CD4-positive, alpha-beta T cell treated with Interleukin-6 at 100 ng/mL for 8 hours (primary cell): ENCODE measurements at places on chromosomes 5 and 9.

- DNase-seq, result peak; percentile 24
Observed at GRCh38 chr5:79025054-79025472, 40.0 kb upstream of the ARSB start.

GRCh38 chr5:51558682-51559081 lies 175.4 kb downstream of the ISL1 start:
- DNase-seq, result no peak

GRCh38 chr5:109826426-109826825 lies 136.7 kb downstream of the MAN2A1 start:
- no peak for DNase-seq

DNA sequence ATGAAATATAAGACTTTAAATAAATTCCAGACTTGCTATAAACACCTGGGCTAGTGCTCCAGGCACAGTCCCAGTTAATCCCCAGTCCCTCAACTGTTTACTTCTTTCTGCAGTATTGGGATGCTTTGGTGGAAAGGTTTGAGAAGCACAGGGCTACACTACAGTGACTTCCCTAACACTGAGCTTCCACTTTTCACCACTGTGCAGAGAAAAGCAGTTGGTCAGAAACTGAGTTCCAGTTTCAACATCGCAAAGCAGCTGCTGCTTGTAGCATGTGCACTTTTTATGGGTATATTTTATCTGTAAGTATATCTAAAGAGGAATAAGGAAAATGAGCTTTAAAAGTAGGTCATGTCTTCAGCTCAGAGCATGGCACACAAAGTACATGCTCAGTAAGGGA lies 339.7 kb downstream of the NTRK2 start:
- no peak for DNase-seq

DNA sequence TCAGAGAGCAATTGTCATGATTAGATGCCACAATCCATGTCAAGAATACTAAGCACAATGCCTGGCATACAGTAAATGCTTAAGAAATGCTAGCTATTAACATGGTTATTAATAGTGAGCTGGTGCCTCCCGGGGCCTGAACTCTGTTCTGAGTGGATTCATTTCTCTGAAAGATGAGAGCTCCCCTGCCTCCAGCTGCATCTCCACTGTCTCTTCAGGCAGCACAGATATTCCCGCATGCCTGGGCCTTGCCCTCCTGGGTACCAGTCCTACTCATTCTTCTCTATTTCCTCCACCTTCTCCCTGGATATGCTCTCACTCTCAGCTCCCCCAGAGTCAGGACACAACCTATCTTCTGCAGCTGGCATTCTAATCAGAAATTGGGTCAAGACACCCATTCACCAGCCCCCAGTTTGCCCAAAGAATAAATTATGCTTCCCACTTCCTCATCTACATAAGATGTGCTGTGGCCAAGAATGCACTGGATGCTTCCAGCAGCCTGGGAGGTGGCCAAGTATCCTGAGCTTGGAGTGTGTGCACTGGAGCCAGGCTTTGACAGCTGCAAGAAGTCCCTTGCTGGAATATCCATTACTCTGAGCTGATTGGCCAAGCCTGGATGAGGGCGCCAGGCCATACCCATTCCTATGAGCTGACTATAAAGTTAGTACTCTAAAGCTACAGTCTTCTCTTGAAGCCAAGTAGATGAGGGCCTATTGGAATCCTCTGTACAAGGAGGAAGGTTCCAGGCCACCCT lies 669.0 kb downstream of the ACTL7B start:
- DNase-seq, result no peak

- DNase-seq, result no peak
Observed at GRCh38 chr5:74546796-74547195, 93.7 kb downstream of the ENC1 start.

- no peak for DNase-seq
Observed at GRCh38 chr9:9754186-9754585, 858.6 kb downstream of the PTPRD start.

DNA sequence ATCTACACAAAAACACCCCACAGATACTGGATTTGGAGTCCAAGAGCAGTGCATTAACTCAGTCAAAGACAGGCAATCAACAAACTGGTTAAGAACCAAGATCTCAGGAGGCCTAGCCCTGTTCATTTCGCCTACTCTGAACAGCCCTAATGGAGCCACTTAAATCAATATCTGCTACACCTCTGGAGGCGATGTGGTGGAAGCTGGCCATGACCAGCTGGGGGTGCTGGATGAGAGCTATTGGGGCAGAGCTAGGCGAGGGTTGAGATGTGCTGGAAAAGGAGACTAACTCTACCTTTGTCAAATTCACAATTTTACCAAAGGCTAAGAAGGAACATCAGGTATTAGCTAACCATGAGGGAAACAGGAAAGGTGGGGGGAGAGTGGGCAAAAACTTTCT lies 23.3 kb upstream of the ARSB start:
- DNase-seq, result no peak

DNA sequence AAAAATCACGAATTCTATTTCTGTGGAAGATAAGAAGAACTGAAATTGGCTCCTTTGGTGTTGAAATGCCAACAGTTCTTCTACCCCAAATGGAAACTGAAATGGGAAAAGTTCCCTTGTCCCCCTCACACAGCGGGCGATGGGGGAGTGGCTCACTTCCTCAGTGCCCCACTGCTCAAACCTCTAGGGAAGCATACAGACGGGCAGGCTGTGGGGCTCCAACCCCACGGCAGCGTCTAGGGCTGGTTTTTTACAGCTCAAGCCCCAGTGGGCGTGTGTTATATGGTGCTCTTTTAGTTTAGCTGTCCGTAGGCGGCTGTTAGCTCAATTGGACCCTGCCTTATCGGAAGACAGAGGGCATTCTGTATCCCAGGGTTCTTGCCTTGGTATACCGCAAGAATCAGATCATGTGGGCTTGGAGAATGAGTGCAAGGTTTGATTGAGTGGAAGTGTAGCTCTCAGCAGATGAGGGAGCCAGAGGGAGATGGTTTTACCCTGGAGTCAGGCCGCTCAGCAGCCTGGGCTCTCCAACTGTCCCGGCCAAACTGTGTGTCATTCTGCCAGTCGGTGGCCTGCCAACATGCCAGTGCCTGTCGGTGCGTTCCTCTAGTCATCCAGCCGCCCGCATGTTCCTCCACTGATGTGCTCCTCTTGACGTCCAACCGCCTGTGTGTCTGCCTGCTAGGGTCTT lies 166.3 kb upstream of the ZNF608 start:
- DNase-seq, result no peak

DNA sequence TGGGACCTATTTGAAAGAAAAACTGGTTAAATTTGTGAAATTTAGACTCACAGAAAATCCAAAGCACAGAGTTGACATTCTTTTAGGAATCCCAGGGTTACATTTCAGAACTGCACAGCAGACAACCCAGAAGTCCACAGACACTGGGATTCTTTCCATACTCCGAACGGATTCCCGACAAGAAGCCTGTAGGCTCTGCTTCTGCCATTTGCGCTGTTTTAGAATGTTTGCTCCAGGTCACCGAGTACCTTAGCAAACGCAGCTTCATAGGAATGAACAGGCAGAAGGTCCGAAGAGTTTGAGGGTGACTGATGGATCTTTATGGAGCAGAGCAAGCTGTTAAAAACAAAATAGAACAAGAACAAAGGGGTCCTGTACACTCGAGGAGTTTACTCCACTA lies 84.5 kb upstream of the NFIB start:
- DNase-seq, result no peak

GRCh38 chr9:77977210-77977611 lies 54.4 kb downstream of the GNAQ start:
- peak; percentile 56 for DNase-seq

DNA sequence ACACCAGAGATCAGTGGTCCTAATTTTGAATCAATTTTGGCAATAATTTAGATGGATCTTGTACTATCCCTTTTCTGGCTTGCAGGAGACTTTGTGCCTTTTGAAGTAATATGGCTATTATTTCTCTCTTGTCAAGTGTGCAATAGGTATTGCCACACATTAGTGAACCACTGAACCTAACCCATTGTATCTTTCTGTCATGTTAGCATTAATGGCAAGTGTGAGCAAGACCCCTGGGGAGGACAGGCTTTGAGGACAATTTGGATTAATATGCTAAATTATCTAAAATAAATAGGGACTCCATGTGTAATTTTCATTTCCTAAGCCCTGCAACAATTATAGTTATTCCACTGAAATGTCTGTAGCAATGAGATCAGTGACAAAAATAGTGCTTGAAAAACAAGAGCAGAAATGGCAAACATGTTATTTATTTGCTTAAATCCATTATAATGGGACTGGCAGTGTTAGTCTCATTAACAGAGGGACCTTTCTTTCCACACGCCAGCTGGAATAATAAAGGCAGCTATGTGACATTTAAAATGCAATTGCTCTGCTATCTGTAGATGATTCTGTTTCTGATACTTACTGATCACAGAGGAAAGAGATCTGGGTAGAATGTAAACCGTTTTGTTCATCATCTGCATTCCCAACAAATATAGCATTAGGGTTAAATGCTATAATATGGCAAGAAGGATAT lies 753.3 kb upstream of the ZNF608 start:
- no peak for DNase-seq

DNA sequence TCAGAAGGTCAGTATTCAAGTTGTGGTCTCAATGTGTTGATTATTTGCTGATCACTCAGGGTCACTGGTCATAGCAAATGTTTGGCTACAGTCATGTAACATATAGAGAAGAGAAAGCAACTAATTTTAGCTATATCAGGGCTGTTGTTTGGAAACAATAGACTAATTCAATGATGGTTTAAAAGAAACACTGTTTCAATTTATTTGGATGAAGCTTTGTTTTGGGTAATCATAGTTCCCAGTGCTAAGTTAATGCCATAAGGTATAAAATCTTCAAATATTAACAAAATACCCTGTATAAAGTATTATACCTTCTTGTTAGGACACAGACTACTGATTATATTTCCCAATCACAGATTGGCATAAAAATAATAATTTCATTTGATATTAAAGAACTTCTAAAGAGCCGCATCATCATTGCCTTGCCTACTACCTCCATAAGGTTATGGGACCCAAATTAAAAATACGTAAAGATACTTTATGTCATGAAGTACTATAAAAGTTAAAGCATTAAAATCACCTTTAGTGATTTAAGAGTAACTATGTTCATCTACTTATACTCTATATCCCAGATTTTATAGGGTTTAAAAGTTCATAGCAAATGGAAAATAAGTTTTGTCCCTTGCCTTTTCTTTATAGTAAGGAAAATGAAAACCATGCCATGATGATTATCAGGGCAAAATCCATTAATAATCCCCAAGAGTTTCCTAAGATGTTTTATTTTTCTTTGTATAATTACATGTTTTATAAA lies 6.0 kb downstream of the NR3C1 start:
- no peak for DNase-seq

GRCh38 chr5:175195698-175196656 lies 248.0 kb downstream of the DRD1 start:
- DNase-seq, result no peak

- no peak for DNase-seq
Observed at GRCh38 chr5:149623473-149623872, 42.2 kb downstream of the ARHGEF37 start.

DNA sequence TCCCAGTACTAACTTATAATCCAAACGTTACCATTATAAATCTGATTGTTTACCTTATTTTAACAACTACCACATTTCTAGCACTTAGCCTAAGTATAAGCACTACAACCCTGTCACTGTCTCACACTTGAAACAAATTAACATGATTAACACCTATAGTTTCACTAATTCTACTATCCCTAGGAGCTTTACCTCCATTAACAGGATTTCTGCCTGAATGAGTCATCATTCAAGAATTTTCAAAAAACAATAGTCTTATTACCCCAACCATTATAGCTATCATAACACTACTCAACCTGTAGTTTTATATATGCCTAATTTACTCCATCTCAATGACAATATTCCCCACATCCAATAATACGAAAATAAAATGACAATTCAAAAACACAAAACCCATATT lies 89.6 kb downstream of the INSL6 start:
- DNase-seq, result no peak

- no peak for DNase-seq
Observed at GRCh38 chr5:11619339-11620024, 284.8 kb downstream of the CTNND2 start.

DNA sequence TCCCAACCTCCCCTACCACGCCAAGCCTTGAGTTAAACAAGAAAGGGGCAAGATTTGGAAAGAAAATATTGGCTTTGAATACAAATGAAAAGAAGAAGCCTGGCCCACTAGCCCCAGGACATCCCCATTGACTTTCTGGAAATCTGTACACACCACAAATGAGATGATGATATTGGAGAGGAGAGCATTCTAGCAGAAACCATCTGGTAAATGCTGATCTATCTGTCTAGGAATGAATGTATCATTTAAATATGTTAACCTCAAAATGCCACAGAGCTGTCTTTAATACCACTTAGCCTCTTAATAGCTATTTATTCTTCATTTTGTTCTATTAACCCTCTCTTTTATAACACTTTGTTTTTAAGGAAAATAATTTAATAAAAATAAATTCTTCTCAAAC lies 270.2 kb upstream of the PDE4D start:
- DNase-seq, result no peak

DNA sequence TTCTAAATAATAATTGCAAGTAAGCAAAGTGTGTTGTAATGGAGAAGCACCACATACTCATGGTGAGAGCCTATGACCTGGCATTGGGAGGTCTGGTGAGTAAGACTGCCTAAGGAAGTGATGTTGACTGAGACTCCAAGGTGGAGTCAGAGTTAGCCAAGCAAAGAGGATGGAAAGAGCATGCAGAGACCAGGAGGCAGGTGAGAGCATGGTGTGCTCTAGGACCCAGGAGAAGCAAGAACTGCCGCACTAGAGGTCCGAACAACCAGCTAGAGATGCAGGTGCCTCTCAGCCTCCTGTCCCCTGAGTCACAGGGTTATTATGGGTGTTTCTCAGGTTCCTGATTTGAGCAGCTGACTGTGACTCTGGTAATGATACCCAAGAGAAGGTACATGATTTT lies 27.3 kb downstream of the ANP32B start:
- DNase-seq, result no peak

GRCh38 chr9:89853161-89853560 lies 248.3 kb downstream of the GADD45G start:
- DNase-seq, result no peak

DNA sequence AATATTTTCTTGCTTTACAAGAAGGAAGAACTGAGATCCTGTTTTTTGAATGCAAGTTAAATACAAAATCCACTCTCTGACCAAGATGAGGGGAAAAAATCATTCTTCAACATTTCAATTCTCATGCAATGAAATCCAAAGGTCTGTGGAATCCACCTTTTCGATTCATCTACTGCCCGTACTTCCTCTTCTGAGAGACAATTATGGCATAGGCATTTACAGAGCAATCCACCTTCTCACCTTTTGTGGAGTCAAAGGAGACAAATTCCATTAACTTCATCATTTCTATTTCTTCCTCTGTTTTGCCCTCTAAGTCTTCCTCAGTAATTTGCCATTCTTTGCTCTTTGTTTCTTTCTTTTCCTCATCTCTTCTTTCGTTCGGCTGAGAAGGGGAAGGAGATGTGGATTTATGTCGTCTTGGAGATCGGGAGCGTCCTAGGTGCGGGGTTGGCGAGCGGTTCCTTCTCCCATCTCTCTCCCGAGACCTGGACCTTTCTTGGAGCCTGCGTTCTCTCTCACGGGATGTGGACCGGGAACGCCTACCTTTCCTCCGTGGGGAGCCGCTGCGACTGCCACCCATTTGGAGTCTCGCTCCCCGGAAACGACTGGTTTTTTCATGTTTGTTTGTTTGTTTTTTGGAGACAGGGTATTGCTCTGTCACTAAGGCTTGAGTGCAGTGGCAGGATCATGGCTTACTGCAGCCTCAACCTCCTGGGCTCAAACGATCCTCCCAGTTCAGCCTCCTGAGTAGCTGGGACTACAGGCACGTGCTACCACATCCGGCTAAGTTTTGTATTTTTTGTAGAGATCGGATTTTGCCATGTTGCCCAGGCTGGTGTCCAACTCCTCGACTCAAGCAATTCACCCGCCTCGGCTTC lies 24.3 kb upstream of the AFF4 start:
- no peak for DNase-seq

GRCh38 chr5:143006501-143006900 lies 236.3 kb downstream of the ARHGAP26 start:
- DNase-seq, result no peak
